ENCODE measurements at places on chromosomes 2 and 18.

- no peak for DNase-seq
Observed at GRCh38 chr18:77079088-77079487, 53.5 kb downstream of the MBP start.

DNA sequence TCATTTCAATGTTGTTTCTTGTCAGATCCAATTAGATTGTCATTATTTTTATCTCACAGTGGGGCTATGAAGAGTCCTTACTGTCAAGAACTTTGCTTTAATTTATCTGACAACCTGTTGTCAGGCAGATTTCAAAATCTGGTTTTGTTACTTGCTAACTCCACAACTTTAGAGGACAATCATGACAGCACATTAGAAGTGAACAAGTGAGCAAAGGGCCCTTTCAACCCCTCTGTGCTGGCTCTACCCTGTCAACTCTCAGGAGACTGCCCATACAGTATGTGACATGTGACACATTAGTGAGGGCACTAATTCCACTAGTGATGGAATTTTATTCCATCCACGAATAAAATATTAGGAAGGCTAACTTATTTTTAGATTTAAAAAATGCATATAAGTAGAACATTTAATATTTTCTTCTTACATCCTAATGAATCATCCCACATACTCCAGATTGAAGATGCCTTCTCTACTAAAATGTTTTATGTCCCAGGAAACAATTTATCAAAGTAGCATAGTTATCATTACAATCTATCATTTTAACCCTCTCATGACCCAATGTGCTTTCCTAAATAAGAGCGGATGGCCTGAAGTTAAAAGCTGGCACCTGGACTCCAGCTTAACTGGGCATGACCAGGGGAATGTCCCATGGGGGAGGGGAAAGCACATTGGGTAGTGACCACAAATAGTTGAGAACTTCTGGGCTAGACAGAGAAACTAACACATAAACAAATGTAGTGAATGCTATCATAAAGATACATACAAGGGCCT lies 97.6 kb upstream of the PPP1CB start:
- no peak for DNase-seq

DNA sequence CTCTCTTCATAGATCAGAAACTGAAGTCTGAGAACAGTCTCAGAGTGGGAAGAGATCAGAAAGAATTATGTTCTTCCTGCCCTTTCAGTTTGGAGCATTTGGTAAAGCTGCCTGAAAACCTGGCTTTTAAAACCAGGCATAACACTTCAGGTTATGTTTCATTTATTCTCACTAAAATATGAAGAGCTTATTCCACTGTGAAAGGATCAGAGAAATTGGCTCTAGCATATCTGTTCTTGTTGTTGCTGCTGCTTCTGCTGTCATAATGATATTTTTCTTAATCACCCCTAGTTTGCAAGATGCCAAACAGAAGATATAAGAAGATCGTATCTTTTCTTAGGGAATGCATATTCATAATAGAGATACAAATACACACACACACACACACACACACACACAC lies 476.9 kb downstream of the XIRP2 start:
- DNase-seq = no peak

DNA sequence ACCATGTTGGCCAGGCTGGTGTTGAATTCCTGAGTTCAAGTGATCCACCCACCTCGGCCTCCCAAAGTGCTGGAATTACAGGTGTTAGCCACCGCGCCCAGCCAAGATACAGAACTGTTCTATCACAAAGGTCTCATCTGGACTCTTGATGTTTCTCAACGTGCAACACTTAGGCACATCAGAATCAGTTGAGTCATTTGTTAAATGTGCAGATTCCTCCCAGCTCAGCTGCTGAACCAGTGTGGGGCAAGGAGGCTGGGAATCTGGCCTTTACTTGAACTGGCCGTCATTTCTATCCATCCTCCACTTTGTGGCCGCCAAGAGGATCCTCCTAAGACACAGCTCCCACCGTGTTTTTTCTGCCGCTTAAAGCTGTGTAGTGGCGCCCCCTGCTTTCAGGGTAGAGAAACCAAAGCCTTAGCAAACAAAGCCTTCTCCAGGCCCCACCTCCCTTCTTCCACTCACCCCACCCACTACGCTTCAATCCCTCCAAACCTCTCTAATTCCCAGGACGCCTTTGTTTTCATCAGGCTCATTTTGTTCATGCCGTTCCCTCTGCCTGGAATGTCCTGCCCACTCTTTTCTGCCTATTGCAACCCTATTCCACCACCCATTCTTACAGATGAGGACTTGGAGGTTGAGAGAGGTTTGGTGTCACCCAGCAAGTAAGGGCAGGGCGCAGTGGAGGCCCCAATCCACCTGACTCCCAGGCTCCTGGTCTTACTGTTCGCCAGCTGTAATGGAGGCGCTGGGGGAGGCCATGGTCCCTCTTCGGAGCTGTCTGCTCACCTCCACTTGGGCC lies 776 bp upstream of the SPEG start:
- no peak for DNase-seq

GRCh38 chr2:43199492-43200488 lies 26.6 kb downstream of the ZFP36L2 start:
- DNase-seq = no peak

- no peak for DNase-seq
Observed at GRCh38 chr18:35455926-35456763, 41.6 kb downstream of the INO80C start.

Measured in T-helper 2 cell (primary cell).